ENCODE measurements at places on chromosomes 13 and 19.

DNA sequence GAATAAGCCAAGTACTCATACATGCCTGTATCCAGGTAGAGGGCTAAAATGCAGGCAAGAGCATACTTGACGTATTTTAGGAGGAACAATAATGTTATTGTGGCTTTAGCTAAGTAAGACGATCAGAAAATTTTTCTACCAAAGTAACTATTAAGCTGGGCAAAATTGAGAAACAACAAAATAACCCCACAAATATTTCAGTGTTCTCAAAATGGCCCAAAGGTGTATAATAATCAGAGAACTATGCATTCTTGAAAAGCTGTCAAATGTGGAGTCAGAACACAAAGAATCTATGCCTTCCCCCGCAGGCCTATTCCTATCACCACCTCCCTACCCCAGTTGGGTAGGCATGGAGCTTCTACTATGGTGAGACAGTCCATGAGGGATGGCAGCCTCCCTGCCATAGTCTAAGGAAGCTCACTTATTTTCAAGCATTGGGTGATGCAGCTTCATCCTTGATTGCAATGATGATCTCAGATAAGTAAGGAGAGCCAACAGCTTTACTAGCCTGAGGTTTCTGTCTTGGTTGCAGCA is 1132.5 kb upstream of the SPRY2 start:
- no peak for DNase-seq

- DNase-seq = peak; percentile 31
Observed at GRCh38 chr13:74287724-74288169, 153.5 kb upstream of the KLF12 start.

DNA sequence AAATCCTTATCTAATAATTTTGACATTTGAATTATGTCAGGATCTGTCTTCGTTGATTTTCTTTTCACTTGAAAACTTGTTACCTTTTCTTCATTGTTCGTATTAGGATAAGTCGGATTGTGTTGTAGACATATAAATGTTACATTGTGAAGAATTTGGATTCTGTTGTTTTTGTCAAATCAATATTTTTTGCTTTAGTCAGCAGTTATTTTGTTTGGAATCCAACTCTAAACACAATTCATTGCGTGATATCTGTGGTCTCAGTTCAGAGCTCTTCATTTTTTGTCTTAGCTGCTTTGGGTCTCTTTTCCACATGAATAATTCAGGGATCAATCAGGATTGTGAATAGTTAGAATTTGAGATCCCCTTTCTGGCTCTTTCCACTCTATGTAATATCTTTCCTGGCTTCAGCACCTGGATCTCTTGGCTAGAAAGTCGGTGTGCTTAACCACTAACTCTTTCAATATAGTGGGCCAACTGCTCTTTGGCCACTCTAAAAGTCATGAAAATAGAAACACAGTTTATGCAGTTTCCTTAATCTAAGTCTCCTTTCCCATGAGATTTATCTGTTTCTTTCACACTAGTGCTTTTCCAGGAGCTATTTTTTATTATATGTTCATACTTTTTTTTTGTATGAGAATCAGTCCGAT is 2494.2 kb upstream of the PCDH20 start:
- no peak for DNase-seq

DNA sequence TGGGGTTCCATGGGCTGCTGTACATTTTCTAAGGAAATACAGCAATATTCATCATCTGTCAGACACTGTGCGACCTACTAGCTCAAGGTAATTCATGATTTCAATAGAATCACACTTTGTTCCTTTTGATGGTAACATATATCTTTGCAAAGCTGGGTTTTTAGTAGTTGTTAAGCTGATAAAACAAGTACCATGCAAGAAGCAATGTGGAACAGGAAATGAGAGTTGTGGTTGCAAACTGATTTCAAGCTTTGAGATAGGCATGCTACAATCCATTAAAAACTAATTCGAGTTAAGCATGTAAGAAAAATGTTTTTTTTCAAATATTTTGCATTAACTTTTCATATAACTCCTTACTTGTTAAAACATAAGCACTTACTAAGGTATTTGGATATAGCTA is 6.8 kb upstream of the MBNL2 start:
- no peak for DNase-seq

DNA sequence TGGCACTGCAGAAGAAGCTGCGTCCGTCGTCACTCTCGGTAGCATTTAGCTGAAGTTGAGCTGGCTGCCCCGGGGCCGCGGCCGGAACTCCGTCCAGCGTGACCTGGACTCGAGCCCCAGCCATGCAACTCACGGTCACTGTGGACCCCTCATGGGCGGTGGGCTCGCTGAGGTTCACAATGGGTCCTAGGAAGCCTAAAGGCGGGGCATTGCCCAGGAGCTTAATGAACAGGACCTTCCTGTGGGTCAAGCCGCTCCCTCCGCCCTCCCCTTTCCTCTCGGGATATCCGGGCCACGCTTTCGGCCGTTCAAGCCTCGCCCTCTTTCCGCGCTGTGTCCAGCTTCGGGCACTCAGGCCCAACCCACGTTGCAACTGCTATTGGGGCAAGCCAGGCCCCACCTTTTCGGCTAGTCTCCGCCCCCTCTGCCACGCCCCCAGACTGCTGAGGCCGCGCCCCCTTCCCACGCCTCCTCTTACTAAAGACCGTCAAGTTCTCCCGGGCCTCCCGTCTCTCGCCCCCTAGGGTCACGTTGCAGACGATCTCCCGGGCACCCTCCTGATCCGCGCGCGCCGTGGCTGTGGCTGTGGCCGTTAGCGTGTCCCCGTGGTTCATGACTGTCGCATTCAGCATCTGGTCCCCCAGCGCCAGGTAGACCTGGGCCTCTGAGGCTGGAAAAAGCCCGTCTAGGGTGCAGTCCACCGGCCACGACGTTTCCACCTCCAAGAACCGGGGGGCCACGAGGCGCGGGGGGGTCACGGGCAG is 1.4 kb upstream of the RAVER1 start:
- peak; percentile 69 for DNase-seq
